Urothelium cell line (cell line): ENCODE measurements at places on chromosomes 4 and X.
A peak's percentile ranks its signal among the peaks of the same experiment; 100 is the strongest.

GRCh38 chr4:55561889-55562288 is 15.2 kb upstream of the CLOCK start:
- no peak for DNase-seq

- no peak for DNase-seq
Measured at GRCh38 chr4:123659730-123660129, 263.1 kb downstream of the SPRY1 start.

DNA sequence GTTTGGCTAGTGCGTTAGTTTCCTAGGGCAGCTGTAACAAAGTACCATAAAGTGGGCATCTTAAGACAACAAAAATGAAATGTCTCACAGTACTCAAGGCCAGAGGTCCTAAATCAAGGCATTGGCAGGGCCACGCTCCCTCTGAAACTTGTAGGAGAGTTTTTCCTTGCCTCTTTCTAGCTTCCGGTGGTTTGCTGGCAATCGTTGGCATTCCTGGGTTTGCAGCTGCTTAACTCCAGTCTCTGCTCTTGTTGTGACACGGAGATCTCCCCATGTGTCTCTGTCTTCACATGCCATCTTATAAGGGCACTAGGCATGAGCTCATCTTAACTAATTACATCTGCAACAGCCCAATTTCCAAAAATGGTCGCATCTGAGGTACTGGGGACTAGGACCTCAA is 362.0 kb upstream of the BOD1L1 start:
- no peak for DNase-seq

GRCh38 chrX:47614618-47615017 is 5.0 kb downstream of the SYN1 start:
- no peak for DNase-seq

GRCh38 chrX:130086447-130087206 is 23.7 kb downstream of the ELF4 start:
- no peak for DNase-seq

DNA sequence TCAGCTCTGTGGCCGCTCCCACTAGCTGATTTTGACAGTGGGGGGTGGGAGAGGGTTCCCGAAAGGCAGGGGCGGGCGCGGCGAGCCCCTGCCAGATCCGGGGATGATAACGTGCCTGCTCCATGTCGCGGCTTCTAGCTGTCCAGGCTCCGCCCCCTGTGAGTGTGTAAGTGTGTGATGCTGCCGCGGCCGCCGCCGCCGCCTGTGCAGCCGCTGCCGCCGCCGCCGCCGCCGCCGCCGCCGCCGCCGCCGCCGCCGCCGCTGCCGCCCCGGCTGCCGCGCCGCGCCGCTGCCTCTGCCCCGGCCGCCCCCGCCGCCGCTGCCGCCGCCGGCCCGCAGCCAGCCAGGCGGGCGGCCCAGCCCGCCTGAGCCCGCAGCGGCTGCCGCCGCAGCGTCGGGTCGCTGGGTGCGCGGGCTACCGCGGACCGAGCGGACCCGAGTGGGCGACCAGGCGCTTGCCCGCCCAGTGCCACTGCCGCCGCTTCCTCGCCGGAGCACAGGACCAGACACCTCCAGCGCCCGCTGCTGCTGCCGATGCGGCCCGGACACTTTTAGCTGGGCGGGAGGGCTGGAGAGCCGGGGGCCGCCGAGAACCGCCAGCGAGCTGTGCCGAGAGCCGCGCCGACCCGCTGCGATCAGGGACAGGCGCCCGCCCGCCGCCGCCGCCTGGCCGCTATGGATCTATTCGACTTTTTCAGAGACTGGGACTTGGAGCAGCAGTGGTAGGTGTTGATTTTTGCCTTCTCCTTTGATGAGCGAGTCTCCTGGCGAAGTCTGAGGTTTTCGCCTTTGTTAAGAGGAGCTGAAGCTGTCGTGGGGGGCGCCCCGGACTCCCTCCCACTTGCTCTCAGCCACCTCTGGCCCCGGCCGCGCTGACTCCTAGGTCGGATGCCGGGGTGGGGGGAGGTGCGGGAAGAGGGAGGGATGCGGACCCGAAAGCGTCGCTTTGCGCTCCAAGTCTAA is at the start of gene AFF2:
AFF2 (plus strand) TSS at position 195 of the 963 bp plus-strand sequence; CDS start at position 676, 481 bp downstream.
- peak; percentile 9 for DNase-seq

- DNase-seq: no peak
Measured at GRCh38 chr4:7393601-7394575, 40.8 kb downstream of the PSAPL1 start.

DNA sequence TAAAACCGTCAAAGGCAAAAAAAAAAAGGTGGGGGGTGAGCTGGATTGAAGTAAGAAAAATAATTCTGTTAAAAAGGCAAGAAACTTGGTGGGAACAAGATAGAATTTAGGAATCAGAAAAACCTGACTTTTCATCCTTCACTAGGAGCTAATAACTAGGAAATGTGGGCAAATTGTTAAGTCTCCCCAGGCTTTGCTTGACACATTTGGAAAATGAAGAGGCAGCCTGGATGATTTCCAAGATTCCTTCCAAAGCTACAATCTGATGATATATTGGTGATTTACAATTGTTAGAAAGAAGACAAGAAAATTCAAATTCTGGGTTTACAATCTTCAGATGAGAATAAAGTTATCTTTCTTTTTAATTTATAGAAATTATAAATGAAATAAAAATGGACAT is 1062.5 kb downstream of the ADGRL3 start:
- no peak for DNase-seq

DNA sequence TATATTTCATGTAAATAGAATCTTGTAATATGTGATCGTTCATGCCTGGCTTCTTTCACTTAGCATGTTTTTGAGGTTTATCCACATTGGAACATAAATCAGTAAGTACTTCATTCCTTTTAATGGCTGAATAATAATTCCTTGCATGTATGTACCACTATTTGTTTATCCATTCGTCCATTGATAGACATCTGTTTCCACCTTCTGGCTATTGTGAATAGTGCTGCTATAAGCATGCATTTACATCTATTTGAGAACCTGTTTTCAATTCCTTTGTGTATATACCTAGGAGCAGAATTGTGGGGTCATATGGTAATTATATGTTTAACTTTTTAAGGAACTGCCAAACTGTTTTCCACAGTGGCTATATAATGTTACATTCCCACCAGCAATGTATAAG is 356.7 kb upstream of the DIPK2B start:
- DNase-seq: no peak

- peak; percentile 55 for DNase-seq
Measured at GRCh38 chr4:61427818-61428495, 227.8 kb downstream of the ADGRL3 start.

GRCh38 chrX:74585766-74586165 is 28.7 kb downstream of the RLIM start:
- DNase-seq: no peak

DNA sequence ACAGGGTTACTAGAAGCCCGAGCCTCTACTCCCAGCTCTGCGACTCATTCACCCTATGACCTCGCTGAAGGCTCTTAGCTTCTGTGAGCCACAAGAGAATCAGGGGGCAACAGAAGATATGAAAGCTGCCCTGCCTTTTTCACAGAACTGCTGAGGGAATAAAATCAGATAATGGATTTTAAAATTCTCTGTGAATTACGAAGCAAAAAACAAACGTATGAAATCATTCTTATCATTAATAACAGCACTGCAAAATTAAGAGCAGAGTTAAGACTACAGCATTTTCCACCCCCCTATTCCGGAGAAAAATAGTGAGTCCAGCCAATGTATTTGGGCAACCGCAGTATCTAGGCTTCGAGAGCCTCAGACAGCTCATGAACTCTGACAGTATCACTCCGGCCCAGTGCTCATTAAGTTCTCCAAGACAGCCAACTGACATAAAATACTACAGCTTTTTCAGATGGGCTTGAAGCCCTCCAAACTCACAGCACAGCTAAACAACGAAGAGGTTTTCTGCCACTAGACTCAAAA is 33.4 kb downstream of the AFAP1 start:
- DNase-seq: no peak

- no peak for DNase-seq
Measured at GRCh38 chr4:175720067-175720466, 92.0 kb downstream of the GPM6A start.

- DNase-seq: no peak
Measured at GRCh38 chr4:37735578-37735977, 49.4 kb upstream of the RELL1 start.

GRCh38 chr4:25827897-25828296 is 34.9 kb downstream of the SEL1L3 start:
- DNase-seq: no peak

DNA sequence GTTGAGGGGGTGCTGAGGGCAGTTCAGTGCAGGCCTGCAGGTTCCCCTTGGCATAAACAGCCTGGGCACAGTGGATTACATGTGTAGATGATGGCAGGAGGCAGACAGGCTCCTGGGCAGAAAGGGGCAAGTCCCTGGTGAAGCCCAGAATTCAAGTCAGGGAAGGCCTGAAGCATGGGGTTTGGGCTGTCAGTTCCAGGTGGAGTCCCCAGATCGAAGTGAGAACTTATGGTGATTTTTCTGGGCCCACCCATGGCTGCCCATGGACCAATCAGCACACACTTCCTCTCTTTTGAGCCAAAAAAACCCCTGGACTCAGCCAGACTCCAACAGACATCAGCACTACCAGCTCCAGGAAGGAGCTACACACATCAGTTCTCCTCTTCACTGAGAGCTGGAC is 529.1 kb downstream of the PPARGC1A start:
- no peak for DNase-seq

- no peak for DNase-seq
Measured at GRCh38 chr4:146146918-146147317, 28.6 kb upstream of the LSM6 start.

DNA sequence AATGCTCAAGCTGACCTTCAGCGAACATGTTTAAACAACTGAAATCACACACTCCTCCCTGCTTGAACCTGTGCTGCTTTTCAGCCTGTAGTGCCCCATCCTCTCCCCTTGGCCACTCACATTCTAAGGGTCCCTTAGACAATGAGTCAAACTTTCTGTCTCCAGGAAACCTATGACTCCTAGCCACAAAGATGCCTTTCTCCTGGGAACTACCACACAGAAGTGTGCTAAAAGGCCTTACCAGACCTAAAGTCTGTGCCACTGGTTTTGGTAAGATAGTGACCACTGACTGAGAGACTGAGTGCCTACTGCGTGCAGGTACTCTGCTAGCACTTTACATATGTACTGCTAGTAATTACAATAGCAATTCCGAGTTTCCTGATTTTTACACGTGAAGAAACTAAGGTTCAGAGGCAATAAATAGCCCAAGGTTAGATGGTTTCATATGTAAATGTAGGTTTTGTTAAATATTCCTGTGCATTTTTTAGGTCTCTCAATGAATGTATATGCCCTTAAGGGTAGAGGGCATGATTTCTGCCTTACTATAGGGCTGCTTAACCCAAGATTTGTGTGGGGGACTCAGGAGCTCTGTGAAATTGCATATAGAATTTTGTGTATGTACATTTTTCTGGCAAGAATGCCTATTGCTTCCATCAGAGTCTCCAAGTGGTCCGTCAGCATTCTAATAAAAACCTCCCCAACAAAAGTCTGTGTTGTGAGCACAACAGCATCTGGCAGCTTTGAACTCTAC is 71.1 kb downstream of the NSG1 start:
- no peak for DNase-seq

DNA sequence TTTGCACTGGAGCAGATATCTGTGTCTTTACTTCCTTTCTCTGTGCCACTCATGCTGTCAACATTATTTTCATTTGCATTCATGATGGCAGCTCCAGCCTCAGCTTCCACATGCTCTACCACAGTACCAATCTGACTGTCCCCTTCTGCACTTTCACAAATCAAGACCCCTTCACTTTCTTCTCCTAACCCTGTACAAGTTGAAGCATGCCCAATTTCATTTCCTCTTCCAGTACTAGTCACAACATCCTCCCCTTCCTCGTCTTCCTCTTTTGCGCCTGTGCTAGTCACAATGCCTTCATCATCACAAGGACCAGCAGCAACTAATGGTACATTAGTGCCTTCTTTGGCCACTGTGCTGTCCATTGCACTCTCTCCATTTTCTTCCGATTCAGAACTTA is 26.5 kb downstream of the BOD1L1 start:
- DNase-seq: no peak

GRCh38 chrX:24485976-24486680 is 21.0 kb downstream of the PDK3 start:
- DNase-seq: no peak

- no peak for DNase-seq
Measured at GRCh38 chr4:161291222-161291621, 872.6 kb downstream of the FSTL5 start.

DNA sequence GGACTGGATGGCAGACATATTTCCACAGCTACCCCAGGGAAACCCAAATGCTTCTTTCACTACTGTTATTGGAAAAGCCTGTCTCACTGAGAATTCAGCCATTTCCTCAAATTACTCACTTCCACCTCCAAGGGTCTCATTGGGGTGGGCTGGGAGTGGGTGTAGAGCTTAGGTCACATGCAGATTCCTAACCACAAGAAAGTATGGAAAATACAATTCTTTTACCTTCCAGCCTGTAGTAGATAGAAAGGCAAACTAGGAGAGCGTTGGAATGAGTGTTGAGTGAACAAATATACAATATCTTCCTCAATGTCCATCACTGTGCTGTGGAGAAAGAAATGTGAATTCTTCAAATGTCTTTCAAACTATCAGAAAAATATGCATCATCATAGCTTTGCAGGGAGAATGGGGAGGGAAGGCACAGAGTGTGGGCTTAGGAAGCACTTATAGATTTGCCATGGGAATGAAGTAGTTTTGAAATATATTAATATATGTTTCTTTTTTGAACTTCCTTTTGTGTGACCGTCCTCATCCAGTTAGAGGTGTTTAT is 245.3 kb upstream of the JADE1 start:
- no peak for DNase-seq

GRCh38 chr4:80360084-80360483 is 24.6 kb downstream of the CFAP299 start:
- DNase-seq: no peak

- DNase-seq: no peak
Measured at GRCh38 chr4:74975848-74976824, 43.2 kb downstream of the PARM1 start.

DNA sequence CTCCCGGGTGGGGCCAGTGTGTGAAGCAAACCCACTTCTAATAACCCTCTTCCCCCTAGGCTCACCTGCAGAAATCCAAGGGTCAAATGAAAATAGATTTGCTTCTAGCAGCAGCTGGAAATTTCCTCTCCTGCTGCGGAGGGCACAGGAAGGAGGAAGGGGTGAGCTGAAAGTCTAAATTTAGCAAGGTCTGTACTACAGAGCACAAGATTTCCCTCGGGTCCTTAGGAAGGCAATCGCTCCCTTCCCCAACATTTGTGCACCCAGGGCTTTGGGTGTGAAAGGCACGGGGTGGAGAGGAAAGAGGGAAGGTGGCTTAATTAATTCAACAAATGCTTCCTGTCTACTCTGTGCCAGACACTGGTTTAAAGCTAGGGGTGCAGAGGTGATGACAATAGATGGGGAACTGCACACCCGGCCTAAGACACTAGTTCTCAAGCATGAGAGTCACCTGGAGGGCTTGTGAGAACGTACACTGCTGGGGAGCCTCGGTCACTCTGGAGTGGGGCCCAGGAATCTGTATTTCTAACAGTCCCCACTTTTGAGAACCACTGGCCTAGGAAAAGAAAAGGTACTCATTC is 204.4 kb downstream of the NSUN7 start:
- no peak for DNase-seq

- no peak for DNase-seq
Measured at GRCh38 chr4:132383571-132384199, 765.4 kb upstream of the PCDH10 start.

- DNase-seq: no peak
Measured at GRCh38 chr4:176875446-176875930, 82.8 kb upstream of the VEGFC start.
